HuH-7.5 (cell line): ENCODE measurements at places on chromosomes 2 and 18.
A peak's percentile ranks its signal among the peaks of the same experiment; 100 is the strongest.

DNA sequence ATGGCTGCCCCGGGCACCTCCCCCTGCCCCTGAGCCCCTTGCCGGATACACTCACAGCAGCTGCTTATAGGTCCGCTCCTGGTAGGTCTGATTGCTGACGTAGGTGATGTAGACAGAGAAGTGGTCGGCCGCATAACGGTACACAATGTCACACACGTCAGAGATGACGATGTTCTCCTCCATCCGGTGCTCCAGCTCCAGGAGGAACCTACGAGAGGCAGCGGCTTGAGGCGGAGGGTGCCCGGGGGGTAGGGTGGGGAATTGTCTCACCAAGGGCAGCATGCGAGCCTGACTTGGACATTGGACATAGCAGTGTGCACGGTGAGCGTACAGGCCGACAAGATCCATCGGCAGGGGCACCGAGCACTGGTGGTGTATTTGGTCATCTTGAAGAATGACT lies 22.8 kb downstream of the SNORC start:
- DNase-seq, result no peak

GRCh38 chr2:131154071-131154531 lies 49.0 kb downstream of the PLEKHB2 start:
- DNase-seq, result peak; percentile 89

GRCh38 chr2:100239486-100240210 lies 82.7 kb downstream of the LONRF2 start:
- no peak for DNase-seq

DNA sequence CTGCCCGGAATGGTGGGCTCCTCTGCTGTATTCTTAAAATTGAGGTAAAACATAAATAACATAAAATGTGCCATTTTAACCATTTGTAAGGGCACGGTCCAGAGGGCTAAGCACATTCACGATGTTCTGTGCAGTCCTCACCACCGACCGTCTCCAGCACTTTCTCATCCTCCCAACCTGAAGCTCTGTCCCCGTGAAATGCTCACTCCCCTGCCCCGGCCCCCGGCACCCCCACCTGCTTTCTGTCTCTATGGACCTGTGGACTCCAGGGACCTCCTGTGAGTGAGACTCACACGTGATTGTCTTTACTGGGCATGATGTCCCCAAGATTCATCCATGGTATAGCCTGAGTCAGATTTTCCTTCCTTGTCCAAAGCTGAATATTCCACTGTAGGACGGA lies 38.7 kb upstream of the CTDP1 start:
- no peak for DNase-seq

GRCh38 chr18:76581261-76581660 lies 86.2 kb upstream of the ZNF516 start:
- no peak for DNase-seq

DNA sequence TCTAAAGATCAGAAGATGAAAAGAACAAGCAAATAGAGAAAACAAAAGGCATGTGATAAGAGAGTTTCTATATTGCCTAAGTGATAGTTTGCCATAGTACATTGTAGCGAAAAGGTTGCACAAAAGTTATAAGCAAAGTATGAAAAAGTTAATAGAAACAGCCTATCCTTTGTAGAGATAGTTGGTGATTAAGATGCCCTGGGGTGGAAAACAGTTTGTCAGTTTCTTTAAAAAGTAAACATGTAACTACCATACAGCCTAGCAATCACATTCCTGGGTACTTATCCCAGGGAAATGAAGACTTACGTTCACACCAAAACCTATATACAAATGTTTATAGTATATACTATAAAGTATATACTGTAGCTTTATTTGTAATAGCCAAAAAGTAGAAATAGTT lies 16.9 kb upstream of the DAPL1 start:
- no peak for DNase-seq

DNA sequence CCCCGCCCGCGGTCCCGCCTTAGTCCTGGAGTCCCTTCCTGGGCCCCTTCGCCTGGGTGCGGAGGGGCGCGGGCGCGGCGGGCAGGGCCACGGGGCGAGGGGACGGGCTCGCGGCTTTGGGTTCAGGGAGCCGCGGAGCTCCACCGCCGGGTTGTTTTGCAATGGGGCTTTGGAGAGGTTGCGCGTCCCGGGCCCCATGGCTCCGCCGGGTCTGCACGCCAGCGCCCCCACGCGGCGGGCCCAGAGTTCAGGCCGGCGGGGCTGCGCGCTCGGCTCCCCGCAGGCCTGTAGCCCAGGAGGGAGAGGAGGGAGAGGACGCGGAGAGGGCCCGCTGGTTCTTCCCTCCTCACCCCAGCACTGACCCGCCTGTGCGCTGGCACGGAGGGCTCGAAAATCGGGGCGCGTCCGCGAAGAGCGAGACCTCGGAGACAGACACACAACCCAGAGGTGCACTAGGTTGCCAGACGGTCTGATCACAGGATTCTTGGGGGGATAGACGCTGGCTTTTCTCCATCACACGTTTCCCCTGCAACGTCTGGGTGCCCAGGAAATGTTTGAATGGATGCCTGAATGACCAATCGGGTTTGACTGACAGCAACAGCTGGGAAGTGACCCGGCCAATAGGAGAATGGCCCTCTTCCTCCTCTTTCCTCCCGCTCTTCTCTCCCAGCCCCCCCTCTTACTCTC lies 4.9 kb upstream of the SIX2 start:
- peak; percentile 96 for DNase-seq

DNA sequence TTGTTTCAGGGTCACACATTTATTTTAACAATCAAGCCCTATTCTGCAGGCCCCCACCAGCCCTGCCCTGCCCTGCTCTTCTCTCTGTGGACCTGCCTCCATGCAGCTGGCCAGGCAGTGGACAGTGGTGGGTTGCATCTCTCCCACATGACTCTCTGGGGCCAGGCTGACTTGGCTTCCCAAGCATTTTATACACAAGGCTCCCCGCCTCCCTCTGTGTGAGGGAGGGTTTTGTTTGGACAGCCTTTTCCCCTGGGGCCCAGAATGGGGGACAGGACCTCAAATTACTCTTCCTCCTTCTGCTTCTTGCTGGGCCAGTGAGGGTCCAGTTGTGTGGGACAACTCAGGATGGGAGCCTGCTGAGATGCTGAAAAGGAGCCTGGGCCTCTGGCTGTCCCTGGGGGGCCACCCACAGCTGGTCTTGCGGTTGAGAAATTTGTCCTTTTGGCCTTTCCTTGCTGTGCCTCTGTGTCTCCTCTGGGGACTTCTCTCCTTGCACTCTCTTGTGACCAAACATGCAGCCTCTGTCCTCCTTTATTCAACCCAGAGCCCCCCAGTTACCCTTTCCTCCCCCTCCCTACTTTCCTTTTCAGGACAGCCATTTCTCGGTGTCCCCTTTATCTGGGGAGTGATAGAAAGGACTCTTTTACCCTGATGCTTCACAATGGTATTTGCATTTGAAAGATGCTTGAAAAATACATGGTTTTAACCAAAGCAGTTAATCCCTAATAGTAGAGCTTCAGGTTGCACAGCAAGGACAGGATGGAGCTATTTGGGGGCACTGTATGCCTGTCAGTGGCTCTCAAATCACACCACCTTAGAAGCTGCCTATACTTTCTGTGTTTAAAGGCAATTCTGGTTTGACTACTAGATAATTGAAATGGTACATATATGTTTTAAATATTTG lies 151.1 kb downstream of the FHOD3 start:
- DNase-seq, result no peak

DNA sequence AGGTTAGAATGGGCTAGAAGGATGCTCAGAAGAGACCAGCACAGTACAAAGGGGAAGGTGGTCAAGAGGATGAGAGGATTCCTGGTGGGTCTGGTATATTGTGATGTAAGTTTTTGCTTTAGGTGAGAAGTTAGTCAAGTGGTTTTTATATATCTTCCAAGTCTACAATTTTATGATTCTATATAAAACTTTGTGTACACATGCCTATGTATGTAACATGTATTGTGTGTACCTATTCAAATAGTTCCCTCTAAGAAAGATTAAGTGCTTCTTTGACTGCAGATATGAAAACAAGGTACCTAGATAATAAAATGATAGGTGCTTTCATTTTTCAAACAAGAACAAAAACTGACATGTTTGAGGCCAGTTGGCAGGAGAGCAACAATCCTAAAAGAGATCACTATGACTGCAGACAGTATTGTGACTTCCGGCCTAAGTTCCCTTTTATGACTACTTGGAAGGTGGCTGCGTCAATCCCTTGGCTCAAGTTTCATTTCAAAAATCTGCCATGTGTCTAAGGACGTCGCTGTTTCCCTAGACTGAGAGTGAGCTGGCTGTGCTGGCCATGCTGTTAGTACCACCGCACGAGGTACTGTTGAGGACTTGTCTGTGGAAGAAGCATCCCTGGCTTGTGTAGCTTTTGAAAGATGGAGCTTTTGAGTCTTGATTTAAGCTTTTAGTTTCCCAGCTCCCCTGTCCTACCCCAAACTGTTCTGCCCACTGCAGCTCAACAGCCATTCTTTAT lies 123.1 kb downstream of the PRPF40A start:
- no peak for DNase-seq
